ENCODE measurements at places on chromosomes 2 and 18.

GRCh38 chr18:58355243-58355642 is 273.6 kb downstream of the ALPK2 start:
- DNase-seq = no peak

DNA sequence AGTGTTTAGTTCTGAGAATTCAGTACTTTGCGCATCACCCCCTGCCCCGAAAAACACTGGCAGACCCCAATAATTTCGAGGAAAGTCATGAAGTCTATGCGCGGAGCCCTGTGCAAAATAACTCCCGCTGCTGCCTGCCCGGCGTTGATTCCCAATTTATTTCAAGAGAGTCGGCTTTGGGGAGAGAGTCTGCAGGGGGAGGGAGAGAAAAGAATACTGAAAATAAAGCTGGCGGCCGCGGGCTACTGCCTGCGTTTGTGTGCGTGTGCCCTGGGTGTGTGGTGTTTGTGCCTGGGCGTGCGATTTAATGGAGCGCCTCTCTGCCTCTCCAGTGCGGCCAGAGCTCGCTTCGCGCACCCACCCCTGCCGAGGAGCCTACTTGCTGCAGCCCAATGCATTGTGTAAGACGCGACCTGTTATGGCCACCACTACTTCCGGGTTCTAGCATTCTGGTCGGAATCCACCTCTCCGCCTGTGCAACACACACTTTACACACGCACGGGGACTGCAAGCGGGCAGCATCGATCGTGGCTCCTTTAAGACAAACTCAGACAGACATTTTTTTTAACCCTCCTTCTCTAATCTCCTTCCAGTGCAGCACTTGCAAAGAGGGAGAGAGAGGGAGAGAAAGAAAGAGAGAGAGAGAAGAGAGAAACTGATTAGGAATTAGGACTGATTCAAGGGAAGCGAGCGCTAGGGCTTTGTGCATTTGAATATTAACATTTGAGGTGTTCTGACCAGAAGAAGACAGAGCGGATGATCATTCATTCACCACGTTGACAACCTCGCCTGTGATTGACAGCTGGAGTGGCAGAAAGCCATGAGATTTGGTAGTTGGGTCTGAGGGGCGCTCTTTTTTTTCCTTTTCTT is at the start of gene MEIS1:
TSS of gene MEIS1 (plus strand) at position 447 of the 870 bp plus-strand sequence. CDS start 732 bp downstream, outside the sequence.
- peak; percentile 97 for DNase-seq

DNA sequence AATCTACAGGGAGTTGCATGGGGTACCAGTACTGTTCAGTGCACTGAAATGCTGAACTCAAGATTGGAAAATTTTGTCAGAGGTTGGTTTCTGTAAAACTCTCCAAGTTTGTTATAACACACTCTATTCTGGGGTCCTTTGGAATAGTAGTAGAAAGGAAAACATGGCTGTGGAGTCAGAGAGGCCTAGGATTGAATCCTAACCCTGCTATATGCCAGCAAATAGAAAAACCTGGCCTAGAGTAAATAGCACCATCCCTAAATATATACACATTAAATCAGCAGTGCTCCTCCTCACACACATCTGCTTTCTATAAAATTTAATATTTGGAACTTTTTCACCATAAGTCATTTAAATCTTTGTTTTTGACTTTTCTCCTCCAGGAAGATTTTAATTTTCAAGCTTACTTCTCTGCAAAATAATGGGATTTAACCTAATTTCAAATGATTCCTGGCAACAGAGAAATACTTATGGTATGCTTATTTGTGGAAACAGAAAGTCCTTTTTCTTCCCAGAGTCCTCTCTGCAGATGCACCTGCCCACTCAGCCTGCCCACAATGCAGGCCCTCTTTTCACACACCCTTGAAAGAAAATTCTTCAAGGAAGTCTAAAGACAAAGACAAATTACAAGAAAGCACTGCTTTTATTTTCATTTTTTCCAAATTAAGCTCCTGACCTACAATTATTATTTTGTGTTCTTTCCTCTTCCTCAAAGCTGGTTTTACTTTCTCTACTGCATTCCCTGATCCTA is 197.5 kb upstream of the LRRTM1 start:
- DNase-seq = no peak

- no peak for DNase-seq
Observed at GRCh38 chr2:238731961-238732360, 115.9 kb upstream of the TWIST2 start.

DNA sequence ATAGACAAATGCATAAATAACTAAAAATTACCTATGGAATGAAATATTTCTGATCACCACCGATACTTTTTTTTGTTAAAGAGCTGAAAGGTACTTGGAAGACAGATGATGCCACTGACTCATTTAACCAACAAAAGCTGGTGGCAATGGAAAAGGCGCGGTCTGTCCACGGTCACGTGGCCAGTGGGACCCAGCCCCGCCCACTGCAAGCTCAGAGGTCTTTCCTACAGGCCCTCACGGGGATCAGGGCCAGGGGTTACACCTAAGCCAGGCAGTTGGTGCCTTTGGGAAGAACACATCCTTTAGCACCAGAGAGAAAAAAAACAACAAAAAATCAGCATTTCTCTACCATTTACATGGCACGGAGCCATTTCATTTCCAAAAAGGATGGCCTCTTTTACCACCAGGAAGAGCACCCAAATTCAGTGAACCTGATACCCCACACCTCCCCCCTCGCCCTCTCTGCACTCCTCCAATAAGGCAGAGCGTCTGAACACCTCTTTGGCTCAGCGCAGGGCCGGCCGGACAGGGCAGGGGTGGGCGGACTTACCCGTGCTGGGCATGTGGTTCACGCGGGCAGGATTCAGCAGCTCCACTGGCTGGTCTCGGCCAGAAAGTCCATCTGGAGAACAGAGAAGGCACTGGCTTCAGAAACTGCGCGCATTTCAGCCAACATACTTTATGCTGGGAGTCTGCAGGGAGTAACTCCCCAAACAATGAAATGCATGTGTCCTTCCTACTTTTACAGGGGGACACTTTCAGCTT is 164.6 kb downstream of the HDAC4 start:
- no peak for DNase-seq

GRCh38 chr2:120989512-120990441 is 254.1 kb downstream of the GLI2 start:
- no peak for DNase-seq

GRCh38 chr18:32271672-32272208 is 81.9 kb downstream of the MEP1B start:
- peak; percentile 65 for DNase-seq

DNA sequence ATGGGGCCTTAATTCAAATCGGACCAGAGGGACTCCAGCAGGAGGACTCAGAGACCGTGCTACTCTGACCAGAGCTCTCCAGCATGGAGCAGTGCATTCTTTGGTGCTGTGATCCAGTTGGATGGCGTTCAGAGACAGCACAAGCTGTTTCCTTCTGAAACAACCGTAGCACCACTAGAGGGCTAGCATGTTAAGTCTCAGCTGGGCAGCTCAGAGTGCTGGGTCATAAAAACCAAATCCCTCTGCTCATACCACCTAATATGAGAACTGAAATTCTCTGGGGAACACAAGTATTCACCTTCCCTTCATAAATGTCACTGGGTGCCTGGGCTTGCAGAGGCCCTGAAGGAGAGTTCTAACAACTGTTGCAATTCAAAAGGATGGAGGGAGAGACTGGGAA is 97.7 kb upstream of the TFCP2L1 start:
- DNase-seq = no peak

DNA sequence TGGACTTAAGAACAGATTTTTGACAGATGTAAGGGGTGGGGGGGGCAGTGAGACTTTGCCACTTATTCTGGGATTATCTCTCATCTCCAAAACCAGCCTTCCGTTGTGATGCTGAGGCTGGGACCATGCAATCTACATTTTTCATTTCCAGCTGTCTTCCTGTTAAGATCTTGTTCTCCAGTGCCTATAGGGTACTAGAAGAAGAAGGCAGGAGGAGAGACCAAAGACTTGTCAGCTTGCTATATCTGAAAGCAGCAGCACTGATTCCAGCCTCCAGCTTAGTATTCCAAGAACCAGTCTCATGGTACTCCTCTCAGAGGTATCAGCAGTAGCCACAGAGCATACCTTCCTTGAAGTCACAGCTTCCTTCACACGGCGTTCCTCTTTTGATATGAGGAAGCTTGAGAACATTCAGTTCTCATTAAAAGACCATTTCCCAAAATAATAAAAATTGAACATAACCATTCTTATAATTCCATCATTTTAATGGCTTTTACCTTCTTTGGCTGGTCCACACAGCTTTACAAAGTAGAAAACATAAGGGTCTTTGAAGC is 49.8 kb downstream of the USP34 start:
- DNase-seq = no peak

GRCh38 chr2:58313926-58314325 is 72.8 kb upstream of the FANCL start:
- no peak for DNase-seq

- no peak for DNase-seq
Observed at GRCh38 chr2:47058003-47058931, 96.8 kb downstream of the STPG4 start.

DNA sequence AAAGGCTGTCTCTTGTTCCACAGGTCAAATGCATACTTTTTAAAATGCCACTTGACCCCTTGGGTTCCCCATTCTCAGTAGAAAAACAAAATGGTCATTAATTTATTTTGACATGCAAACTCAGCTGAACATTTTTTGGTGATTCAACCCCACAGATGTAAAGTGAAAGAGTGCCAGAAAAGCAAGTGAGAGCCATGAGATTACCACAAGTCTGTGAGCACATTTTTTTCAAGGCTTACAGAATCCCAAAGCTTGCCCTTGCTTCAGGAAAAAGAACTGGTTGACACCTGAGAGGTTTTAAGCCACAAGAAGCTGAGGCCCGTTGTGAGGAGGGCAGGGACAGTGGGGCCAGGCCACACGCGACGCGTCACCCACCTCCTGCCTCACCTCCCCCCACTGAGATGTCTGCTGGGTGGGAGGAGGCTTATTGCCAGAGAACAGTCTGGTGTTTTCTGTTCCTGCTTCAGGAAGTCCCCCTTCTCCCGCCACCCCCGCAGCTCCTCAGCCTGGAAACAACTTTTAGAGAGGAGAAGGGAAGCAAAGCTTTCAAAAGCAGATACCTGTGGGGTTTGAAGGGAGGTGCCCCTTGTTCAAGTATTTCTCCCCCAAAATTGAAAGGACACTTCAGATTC is 70.4 kb upstream of the CYP1B1 start:
- DNase-seq = peak; percentile 47

- DNase-seq = peak; percentile 18
Observed at GRCh38 chr2:234308813-234309195, 188.1 kb downstream of the ARL4C start.

GRCh38 chr18:24954341-24954740 is 397.6 kb downstream of the ZNF521 start:
- no peak for DNase-seq

DNA sequence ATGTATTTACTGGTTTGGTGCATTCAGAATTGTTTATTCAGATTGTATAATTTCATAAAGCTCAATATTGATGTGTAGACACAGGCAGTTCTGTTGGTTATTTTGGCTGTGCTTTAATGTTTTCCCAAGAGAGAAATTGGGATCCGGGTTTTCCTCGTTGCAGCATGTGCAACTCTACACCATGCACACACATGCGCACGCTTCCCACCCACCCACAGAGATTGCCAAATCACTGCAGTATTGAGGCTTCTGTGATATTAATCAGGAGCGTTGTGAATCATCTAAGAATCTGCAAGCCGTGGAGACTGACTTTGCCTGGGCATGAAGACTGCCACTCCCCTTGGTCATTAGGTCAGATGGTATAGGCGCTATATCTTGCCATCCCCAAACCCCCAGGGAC is 571.5 kb downstream of the SLC4A3 start:
- peak; percentile 61 for DNase-seq

- DNase-seq = no peak
Observed at GRCh38 chr2:172431463-172431862, 4.1 kb downstream of the ITGA6 start.

GRCh38 chr18:77079954-77080682 is 52.5 kb downstream of the MBP start:
- no peak for DNase-seq

DNA sequence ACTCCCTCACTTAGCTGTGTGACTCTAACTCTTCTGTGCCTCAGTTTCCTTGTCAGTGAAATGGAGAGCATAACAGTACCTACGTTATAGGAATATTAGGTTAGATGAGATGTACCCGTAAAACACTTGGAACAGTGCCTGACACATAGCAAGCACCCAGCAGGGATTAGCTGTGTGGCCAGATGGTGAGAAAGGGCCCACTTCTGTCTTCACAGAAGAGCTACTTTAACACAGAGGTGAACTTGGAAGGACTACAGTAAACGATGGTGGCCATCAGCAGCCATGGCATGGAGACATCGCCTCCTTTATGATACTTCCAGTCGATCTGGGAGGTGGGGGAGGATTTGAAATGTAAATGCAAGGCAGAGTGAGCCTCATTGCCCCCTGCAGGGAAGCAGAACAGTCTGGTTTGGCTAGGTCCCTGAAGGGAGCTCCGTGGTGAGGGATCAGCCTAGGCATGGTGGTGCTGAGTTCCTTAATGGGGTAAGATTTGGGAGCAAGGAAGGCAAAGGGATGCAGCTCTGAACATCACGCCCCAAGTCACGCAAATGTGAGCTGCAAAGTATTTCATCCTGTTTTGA is 101.7 kb upstream of the ALPP start:
- no peak for DNase-seq

- DNase-seq = no peak
Observed at GRCh38 chr18:54924948-54925347, 34.3 kb downstream of the CCDC68 start.

DNA sequence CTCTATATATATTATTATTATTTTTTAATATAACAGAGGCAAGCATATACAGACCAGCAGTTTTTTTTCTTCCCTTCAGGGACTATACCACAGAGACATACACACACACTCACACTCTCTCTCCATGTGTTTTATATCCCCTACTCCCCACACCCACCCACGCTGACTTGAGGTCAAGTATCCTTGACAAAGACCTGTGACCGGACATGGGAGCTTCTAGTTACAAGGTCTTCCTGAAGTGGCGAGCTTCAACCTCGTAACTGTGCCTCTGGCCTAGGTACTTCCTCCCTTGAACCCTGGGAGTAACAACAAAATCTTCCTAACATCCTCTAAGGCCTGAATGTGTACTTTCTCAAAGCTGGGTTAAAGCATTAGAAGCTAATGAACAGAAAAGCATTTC is 52.5 kb downstream of the POLR1A start:
- DNase-seq = no peak

DNA sequence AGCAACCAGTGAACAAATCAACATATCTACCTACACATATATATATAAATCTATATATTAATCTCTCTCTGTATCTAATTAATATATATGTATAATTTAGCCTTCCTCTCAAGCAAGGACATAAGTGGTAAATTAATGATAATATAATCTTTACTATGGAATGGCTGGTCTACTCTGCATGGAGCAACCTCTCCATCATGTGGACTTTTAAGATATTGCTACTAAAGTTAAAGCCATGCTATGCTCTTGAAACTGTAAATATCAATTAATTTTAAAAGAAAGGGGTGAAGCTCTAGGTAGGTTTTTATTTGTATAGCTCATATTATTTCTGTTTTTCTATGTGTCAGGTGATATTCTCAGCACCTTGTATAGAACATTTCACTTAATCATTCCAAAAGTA is 147.0 kb downstream of the PPP1R1C start:
- peak; percentile 9 for DNase-seq

DNA sequence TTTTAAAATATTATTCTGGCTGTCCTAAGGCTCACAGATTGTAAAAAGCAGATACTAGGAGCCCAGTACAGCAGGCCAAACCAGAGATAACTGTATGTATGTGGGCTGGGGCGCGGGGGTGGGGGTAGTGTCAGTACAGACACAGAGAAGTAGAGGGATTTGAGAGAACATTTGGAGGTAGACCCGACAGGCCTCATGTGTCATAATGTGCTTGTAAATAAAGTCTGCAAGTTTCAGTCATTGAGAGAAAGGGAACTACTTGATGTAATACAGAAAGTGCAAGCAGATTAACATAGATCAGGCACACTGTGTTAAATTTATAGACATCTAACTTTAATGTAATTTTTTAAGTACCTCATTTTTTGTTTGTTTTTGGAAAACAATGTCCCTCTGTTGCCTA is 7.4 kb upstream of the POLI start:
- DNase-seq = no peak
